ENCODE measurements at places on chromosomes 2 and 18.

DNA sequence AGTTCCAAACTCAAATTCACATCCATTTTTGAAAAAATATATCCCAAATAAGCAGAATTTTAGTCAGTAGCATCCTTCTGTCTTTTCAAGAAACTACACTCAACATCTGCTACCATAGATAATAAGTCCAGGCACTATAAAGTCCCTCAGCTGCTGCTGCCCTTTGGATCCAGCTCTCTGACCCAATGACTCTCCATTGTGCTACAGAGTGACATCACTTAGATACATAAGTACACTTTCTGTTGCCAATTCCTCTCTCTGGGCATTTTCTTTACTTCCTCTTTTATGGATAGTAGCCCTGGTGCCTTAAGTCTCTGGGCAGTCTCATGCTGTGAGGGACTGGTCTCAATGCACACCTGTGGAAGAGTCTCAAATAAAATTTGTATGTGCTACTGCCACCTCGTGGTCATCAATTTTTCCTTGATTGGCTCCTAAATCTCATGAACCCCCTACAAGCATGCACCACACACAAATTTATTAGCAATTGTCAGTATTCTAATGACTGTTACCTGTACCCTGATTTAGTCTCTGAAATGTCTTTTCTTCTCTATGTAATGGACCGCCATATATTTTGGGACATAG is 219.2 kb downstream of the LRP1B start:
- no peak for DNase-seq

DNA sequence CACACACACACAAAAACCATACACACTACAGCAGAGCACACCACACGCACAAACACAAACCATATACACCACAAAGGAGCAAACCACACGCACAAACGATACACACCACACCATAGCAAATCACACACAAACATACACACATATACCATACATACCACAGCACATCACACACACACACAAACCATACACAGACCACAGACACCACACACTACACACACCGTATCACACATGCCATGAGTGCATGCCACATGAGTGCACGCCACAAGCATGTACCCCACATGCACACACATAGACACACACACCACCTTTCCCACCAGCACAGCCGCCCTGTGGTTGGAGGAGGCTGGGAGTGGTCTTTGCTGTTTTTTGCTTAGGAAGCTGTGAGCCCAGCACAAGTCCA is 517.1 kb upstream of the MYT1L start:
- DNase-seq, result no peak

GRCh38 chr2:231124838-231125568 is at the start of gene HTR2B:
Gene HTR2B (minus strand): TSS chr2:231125042. CDS start chr2:231123764, 1,278 bp downstream.
- DNase-seq, result no peak

DNA sequence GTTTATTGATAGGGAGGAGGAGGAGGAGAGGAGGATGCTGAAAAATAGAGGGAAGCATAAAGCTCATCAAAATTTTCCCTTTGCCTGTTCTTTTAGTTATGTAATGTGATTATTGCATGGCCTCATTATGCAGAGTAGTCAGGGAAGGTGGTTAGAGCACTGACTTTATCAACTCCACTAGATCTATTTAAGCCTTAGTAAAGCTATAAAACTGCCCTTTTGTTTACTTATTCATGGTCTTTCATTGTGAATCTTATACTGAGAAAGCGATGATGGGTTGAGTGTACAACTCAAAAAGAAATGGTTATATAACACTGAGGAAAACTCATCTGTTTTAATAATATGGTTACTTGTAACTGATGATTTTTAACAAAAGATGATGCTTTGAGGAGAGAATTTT is 81.7 kb downstream of the MAP4K4 start:
- DNase-seq, result no peak

- DNase-seq, result no peak
Observed at GRCh38 chr2:157441072-157441454, 2.8 kb downstream of the CYTIP start.

GRCh38 chr2:42927334-42928160 is 135.2 kb upstream of the HAAO start:
- no peak for DNase-seq
